ENCODE measurements at places on chromosomes 12 and 14.
A peak's percentile ranks its signal among the peaks of the same experiment; 100 is the strongest.

DNA sequence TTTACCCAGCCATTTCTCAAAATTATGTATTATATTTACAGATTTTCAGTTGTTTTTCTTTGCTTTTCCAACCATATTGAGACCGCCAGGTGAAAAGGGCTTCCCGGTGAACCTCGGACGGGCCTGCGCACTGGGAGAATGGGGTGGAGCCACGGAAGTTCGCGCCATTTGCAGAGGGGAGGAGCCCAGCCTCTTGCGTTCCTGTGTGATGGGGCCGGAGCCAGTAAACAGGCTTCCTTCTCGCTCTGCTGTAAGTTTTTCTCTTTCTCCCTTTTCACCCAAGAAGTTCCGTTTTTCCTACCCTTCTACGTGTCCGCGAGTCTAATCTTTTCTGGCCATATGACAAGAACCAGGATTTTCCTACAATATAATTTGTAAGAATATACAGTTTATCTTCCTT is 1108.8 kb upstream of the SEL1L start:
- no peak for DNase-seq

DNA sequence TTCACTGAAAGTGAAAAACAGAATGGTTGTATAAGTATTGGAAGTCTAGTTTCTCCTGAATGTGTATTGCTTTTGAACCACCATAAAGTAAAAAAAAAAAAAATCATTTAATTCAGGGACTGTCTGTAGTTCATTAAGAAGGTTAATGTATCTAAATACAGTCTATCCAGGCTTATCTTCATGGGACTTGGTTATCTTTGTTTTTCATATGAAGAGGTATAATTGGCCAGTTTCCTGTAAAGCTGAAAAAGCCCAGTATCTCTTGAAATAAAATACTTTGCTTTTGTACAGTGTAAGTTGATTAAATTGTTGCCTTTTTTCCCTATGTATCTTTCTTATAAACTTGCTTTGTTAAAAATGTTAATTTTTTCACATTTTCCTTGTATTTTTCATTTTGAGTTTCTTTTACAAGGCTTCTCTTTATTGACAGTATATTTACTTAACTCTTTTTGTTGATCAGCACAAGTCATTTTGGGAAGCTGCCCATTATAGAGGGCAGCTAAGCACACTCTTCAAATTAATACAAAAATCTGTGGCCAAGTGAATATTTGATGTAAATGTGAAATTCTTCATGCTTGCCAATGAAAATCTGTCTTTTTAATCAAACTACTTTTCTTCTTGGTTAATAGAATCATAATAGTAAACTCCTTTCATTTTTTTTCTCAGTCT is 156.0 kb downstream of the TMTC3 start:
- peak; percentile 7 for DNase-seq

DNA sequence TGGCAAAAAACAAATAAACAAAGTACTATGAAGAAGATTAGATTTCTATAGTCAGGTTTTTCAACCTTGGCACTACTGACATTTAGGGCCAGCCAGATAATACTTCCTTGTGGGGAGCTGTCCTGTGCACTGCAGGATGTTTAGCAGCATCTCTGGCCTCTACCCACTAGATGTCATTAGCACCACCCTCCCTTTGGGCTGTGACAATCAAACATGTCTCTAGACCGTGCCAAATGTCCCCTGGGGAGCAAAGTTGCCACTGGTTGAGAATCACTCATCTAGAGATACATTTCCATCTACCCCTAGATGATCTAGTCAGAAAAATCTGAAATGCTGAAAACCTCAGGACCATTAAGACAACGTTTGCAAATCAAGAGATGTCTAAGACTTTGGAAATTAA is 29.9 kb downstream of the SRRM4 start:
- DNase-seq, result no peak

- DNase-seq, result peak; percentile 53
Measured at GRCh38 chr12:7221486-7221885, 32.0 kb downstream of the PEX5 start.

DNA sequence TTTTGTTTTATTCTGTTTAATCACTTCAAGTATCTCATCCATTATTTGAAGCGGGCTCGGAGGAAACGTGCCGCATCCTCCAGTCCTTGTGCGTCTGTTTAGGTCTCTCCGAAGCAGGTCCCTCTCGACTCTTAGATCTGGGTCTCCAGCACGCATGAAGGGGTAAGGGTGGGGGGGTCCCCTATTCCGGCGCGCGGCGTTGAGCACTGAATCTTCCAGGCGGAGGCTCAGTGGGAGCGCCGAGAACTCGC is 311 bp upstream of the LGR5 start:
- no peak for DNase-seq

- DNase-seq, result peak; percentile 63
Measured at GRCh38 chr12:48618541-48618940, 48.7 kb upstream of the LALBA start.

DNA sequence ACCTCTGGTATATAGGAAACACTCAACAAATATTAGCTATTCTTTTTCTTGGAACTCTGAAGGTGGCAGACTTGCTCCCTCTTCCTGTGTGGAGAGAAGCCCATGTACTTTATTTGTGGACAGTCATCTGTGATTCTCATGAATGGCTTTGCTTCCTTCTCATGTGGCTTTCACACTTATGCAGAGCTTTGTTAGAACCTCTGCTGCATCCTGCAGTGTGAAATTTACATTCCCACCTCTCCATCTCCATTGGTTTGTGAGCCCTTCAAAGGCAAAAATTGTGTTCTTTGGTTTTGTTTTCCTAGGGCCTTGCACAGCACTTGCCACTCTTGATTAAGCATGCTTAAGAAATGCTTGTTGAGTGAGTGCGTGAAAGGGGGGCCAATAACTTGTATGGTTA is 51.9 kb downstream of the BICD1 start:
- DNase-seq, result no peak

DNA sequence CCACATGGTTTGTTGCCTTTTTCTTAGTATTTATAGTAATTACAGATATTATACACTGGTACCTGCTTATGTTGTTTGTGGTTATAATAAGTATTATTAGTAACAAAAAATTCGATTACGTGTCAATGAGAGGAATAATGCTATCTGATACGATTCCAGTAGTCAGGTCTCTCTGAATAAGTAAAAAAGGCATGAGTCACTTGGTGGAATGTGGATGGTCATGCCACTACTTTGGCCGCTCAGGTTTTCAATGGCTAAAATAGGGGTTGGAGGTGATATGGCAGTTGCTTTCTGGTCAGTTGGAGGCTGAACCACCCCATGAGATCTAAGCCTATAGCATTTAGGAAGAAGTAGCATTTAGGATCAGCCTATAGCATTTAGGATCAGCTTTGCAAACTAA is 255.9 kb downstream of the NPAS3 start:
- peak; percentile 25 for DNase-seq

DNA sequence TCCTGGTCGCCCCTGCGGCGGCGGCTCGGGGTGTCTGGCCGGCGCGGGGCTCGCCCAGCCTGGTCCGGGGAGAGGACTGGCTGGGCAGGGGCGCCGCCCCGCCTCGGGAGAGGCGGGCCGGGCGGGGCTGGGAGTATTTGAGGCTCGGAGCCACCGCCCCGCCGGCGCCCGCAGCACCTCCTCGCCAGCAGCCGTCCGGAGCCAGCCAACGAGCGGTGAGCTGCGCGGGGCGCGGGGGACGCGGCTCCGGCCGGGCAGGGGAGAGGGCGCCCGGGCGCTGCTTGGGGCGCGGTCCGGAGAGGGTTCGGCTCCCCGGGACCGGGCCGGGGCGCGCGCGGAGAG is at the start of gene LGALS3:
Gene LGALS3, plus strand, starts transcription at position 167 of the 342 bp plus-strand sequence. CDS start 8,122 bp downstream, outside the sequence.
- peak; percentile 70 for DNase-seq

GRCh38 chr12:2960996-2961616 is 1.9 kb downstream of the TEAD4 start:
- no peak for DNase-seq

- DNase-seq, result no peak
Measured at GRCh38 chr12:123655420-123655819, 15.5 kb upstream of the TCTN2 start.

DNA sequence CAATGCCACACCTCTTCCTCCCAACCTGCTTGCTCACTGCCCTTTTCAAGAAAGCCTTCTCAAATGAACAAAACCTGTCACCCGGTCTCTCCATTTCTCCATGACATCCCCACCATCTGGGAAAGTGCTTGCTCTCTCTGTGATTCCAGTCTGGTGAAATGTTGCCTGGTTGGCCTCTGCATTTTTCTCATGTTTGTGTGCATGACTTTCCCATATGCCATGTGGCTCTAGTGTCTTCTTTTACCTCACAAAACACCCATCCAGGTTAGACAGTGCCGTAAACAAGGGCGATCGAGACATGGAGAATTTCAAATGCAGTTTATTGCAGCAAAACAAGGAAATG is 5.8 kb downstream of the KRT1 start:
- DNase-seq, result no peak

DNA sequence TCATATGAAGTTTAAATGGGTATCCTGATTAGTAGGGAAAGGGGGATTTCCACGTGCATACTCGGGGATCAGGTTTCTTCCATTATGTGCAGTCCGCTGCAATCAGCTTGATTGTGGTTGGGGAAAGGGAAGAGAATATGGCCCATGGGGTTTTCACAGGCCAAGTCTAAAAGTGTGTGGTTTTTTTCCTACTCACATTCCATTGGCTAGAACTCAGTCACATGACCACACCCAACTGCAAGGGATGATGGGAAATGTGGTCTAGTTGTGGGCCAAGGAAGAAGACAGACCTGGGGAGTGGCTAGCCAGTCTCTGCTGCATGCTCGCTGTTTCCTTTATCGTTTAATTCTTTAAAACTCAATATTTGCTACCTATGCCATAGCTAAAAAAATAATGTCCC is 105.1 kb downstream of the PRIMA1 start:
- DNase-seq, result peak; percentile 13

DNA sequence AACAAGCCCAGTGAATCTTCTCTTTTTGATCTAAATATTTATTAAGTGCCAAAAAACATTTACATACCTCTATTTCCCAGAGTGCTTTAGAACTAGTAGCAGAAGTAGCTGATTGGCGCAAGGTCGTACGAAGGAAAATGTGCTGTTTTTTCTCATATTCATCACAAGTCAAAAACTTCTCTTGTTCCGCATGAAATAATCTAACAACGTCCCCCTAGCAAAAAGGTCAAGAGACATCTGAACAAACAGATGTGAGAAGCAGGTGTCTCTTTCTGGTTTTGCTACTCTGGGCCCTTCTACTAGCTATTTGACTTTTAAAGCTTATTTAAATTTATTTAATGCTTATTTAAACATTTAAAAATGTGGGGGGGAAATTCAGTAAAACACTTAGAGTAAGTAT is 117.8 kb downstream of the ITPR2 start:
- no peak for DNase-seq

- no peak for DNase-seq
Measured at GRCh38 chr14:59944909-59945308, 25.0 kb downstream of the LRRC9 start.

DNA sequence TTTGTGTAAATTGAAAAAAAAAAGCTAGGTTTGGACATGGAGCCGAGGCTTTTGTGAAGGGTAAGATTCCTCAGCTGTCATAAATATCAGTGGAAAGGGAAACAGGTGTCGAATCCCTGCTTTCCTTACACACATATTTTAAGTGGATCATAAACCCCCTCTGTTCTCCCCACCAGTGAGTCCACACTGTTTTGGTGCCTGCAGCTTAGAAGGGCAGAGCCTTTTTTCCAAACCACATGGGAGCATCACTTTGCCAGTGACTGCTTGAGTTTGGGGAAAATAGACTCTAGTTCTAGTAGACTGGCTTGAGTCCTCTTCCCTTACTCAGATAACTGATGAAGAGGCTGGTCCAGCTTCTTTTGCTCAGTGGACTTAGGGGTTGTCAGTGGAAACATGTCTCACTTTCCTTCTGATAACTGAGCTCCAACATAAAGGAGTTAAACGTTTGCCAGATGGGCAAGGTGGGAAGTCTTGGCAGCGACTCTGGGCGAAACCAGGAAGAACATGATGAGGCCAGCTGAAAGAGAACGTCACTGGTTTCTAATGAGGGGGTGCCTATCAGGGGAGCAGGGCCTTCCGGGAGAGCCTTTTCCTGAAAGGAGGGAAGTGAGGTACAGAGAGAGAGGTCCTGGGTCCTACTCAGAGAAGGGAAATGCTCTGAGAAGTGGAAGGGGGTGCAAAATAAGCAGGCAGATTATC is 168.1 kb upstream of the PARP11 start:
- DNase-seq, result no peak

DNA sequence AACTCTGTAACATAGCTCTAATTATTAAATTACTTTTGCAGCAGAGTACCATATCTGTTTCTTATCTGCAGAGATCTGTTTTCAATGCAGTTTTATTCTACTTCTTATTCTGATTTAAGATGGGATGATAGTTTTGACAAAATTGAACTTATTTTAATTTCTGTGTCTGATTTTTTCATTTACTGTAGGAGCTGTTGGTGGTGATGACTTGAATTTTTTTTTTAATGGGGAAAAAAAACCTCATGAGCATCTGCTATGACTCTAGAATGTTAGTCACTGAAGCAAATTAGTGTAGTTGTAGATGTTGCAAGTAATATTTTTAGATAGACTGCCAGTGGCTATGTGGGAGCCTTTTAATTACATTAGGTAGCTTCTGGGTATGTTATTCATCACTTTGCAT is 23.4 kb downstream of the DNM1L start:
- DNase-seq, result peak; percentile 3

GRCh38 chr14:105660816-105661531 is 134.6 kb downstream of the TMEM121 start:
- no peak for DNase-seq

GRCh38 chr14:96052541-96053247 is 13.5 kb downstream of the C14orf132 start:
- DNase-seq, result peak; percentile 46

DNA sequence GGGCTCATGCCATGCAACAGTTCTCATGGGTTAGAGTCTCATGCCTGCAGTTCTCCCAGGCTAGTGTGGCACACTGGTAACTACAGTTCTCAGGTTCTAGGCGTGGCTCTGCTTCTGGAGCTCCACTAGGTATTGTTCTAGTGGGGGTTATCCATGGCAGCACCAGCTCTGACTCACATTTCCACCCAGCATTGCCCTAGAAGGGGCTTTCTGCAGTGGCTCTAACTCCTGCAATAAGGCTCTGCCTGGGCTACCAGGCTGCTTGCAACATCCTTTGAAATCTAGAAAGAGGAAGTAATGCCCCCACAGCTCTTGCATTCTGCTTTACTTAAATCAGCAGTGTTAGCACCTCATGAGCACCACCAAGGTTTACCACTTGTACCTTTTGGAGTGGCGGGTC is 220.3 kb upstream of the ARID2 start:
- no peak for DNase-seq

GRCh38 chr12:5083955-5084849 is 40.5 kb downstream of the KCNA5 start:
- DNase-seq, result peak; percentile 58

All from M059J (cell line).